ENCODE measurements at places on chromosomes 1 and 21.

DNA sequence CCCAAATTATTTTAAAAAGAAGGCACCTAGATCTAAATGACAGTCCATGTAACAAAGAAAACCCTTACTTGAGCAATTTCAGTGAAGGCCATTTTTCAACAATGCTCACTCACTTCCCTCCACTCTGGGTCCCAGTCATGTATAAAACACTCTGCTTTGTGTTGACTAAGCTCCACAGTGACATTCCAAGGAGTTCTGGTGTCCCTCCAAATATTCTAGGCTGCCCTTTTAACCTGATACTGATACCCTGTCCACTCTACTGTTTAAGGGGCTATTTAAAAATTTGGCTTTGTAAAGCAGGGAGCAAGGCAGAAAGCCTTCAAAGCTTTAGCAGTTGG, 73.6 kb downstream of the GNG12 start:
- DNase-seq: no peak

GRCh38 chr1:203629507-203630082, 3.0 kb downstream of the ATP2B4 start:
- DNase-seq: peak; percentile 29

DNA sequence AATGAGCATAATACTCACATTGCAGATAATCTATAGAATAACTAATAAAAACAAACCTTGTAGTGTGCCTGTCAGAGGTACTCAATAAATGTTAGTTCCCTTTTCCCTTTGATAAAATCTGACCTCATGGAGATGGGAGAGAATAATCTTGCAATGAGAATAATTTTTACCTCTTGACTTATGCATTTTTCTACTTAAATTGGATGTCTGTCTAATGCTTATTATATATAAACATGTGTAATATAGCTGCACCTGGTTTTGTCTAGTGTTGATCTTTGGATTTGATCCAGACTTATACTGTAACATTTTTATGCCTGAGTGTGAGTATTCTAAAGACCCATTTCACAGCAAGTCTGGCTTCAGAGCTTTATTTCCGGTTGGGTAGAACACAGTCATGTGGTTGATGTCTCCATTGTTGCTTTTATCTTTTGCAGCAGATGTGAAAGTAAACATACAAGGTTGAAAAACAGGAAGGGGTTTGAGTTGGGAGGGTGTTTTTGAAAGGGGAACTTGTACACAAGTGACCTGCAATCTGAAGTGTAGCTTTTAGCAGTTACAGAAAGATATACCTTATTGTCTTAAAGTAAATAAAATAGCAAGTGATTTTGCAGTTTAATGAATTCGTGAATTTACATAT, 12.4 kb downstream of the EPB41 start:
- DNase-seq: no peak

DNA sequence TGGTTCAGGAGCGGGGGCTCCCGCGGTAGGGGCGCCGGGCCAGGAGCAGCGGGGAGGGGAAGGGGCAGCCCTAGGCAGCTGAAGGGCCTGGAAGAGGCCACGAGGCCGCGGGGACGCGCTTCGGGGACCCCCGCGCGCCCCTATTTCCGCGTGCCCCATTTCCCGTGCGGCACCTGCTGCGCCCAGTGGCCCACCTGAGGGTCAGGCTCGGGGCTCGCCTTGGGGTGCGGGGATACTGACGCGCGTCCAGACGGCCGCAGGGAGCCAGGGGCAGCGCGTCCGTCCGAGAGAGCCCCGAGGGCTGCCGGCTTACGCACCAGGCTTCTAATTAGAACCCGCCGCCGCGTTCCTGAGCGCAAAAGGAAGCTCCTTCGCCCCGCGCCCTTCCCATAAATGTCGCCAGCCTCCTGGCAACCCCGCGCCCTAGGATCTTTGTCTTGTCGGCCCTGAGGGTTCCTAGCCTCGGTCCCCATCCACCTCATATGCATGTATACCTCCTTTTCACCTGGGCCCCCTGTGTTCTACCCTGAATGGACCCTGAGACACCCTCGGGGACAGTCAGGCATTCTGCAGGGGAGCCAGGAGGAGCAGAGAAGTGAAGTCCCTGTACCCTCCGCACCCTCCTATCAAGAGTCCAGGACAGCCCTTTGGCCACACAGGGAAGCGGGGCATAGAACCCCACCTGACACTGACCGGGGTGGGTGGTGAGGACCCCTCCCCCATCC, 1.8 kb downstream of the WNT3A start:
- DNase-seq: no peak

DNA sequence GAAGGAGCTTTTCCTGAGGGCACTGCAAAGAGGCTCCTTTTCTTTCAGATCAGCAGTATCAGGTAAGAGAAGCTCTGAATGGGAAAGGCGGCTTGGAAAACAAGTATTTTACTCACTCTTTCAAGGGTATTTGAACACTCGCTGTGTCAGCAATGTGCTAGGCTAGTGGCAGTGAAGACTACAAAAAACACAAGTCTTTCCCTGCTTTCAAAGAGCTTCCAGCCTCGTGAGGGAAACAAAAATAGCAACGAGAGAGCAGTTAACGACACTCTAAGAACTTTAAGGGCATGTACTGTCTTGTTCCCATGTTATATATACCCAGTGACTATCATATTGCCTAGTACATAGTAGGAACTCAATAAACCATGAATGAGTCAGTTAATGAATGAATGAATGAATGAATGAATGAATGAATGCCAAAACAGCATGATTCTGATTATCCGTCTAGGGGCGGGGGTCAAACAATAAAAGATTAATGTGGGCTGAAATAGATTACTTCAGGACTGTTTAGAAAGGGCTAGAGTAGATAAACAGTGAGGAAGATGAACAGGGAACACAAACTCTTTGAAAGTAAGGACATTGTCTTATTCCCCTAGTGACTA, 14.2 kb upstream of the MCOLN3 start:
- DNase-seq: no peak

GRCh38 chr1:184163674-184164465, 112.3 kb downstream of the TSEN15 start:
- no peak for DNase-seq

DNA sequence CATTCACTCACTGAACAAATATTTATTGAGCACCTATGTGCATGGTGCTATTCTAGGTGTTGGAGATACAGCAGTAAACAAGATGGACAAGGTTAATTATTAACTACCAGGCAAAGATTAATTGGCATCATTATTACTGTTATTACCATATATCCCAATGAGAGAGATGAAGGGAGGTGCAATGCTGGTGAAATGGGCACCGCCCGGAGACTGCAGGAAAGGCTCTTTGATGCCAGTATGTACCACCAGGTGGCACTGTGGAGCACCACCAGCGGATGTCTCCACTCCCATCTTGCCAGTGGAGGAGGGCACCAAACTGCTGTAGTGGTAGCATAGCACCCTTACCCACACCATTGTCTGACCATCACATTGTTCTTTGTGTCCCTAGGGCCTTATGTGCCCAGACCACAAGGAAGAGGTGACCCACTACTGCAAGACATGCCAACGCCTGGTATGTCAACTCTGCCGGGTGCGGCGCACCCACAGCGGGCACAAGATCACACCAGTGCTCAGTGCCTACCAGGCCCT, 3.0 kb downstream of the TRIM46 start:
- DNase-seq: peak; percentile 89

DNA sequence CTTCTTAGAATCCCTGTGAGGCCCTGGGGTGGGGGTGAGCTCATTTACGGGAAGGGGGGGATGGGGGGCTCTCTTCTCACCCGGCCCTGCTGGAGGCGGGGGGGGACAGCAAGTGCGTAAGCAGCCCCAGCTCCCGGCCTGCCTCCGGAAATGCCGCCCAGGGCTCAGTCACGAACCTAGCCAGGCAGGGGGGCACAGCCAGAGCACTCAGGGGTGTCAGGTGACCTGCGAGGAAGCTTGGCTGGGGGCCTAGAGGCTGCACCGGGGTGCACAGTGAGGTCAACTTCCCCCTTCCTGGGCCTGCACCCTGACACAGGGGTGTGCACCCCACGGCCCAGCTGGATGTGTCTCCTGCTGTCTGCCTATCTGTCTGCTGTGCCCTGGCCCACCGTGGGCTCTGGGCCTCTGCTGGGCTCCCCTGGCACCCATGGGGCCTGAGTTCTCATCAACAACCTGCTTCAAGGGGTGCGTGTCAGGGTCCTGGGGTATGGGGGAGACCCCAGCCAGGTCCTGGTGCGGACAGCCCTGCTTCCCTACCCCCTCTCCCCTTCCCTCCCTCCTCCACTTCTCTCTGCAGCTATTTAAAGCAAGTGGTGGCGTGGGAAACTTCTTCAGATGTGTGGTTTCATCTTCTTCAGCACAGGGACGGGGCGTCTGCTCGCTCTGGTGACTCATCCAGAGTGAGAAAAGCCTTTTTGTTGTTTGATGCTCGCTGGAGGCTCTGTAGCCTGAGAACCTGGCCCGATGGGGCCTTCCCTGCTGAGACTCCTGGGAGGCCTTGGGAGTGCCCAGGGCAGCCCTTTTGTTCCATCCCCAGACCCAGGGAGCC, 92.5 kb upstream of the RUNX3 start:
- DNase-seq: no peak

GRCh38 chr1:171740356-171740863, 1.5 kb downstream of the VAMP4 start:
- no peak for DNase-seq

DNA sequence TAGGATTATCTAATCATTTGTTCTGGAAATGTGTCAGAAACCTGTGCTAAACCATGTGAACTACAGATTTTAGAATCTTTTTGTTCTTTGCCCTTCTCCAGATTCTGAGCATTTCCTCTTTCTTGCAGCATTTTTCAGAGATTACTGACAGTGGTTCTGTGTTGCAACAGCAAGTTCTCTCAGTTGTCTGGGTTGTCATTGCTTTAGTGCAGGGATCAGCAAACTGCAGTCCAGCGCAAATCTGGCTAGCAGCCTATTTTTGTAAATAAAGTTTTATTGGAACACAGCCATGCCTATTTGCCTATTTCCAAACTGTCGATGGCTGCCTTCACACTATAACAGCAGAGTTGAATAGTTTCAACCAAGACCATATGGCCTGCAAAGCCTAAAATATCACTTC, 66.3 kb upstream of the LRRC8D start:
- DNase-seq: no peak

- DNase-seq: no peak
Observed at GRCh38 chr1:48356901-48357300, 115.1 kb downstream of the SPATA6 start.

GRCh38 chr1:85850238-85850637, 142.0 kb upstream of the ZNHIT6 start:
- DNase-seq: no peak

GRCh38 chr1:95408507-95409136, 174.6 kb downstream of the RWDD3 start:
- peak; percentile 39 for DNase-seq

DNA sequence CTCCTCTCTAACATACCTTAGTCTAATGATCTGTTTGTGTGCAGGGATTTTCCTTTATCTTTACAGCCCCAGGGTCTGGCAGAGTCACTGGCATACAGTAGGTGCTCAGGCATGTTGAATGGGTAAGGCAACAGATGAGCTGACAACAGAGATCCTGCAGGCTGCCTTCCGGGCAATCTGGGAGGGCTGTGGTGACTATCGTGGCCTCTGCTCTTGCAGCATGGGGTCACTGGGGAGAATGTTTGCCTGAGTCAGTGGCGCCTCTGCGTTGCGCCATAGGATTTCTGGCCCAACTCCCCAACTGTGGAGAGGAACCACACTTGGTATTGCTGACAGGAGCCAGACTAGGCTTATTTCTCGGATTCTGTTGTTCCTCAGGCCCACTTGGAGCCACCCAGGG, 93.8 kb downstream of the LAMC2 start:
- no peak for DNase-seq

DNA sequence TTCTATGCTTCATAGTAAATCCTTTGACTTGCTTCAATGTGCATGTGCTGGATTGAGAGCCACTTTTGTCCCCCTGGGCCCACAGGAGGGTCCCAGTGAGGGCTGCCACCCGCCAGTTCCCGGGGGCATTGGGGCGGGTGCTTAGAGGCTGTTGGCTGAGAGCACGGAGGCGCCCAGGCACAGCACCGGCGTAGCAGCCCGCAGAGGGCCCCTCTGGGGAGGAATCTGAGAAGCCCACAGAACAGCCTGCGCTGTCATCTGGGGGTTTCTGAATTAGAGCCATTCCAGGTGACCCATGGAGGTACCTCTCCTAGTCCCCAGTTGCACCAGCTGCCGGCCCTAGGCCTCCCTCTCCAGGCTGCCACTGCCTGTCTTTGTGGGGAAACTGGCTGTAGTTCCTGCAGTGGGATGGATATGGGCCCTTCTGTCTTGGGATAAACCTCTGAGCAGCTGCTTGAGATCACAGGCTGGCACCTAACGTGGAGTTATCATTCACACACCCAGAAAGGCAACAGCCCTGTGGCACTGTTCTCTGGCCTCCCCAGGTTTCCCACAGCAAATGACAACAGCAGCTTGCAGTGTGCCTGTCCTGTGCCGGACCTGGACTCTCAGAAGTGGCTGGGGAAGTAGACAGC, 39.5 kb downstream of the TMEM51 start:
- DNase-seq: no peak

- no peak for DNase-seq
Observed at GRCh38 chr1:50724626-50725286, 235.3 kb downstream of the FAF1 start.

DNA sequence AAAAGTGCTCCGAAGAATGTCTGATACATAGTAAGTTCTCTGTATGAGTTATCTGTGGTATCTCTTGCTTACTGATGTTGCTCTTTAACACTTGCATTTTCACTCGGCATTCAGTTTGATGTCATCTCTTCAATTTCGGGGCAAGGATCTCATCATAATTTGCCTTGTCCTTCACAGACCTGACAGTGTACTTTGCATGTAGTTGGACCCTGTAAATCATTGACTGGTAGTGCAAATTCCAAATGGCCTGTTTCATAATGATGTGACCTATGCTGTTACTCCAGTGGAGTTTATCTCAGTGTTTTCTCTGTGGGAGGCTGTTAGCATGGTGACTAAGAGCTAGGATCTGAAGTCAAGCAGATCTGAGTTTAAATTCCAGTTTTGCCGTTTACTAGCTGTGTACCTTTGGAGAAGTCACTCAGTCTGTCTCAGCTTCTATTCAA, 34.2 kb upstream of the ABCD3 start:
- peak; percentile 38 for DNase-seq

DNA sequence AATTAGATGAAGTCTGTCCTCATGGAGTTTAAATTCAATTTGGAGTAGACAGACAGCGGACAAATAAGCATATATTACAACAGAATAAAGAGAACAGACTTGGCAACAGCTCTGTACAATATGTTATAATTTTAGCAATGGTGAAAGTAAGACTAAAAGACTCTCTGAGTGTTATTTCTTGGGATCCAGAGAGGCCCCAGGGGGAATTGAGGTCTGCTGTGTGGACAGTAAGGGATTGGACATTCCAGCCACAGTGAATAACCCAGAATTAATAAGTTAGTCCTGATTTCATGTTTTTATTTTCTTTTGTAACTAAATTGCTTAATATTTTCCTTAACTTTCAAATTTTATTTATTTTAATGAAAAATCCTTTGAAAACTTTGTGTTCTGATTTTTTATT, 101.7 kb downstream of the PATJ start:
- no peak for DNase-seq

DNA sequence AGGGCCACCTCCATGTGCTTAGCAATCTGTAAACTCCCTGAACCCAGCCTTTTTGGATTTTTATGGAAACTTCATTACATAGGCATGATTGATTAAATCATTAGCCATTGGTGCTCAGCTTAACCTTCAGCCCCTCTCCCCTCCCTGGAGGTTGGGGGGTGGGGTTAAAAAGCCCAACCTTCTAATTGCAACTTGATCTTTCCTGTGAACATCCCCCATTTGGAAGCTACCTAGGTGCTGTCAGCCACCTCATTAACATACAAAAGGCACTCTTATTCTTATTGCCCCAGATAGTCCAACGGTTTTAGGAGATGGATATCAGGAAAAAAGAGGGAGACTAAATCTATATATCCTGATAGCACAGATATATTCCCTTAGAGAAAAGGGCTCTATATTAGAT, 424.0 kb upstream of the BEND5 start:
- no peak for DNase-seq

Measured in NCI-H526 treated with DMSO at 0.1 percent for 48 hours (cell line).